ENCODE measurements at places on chromosomes 16 and 17.

DNA sequence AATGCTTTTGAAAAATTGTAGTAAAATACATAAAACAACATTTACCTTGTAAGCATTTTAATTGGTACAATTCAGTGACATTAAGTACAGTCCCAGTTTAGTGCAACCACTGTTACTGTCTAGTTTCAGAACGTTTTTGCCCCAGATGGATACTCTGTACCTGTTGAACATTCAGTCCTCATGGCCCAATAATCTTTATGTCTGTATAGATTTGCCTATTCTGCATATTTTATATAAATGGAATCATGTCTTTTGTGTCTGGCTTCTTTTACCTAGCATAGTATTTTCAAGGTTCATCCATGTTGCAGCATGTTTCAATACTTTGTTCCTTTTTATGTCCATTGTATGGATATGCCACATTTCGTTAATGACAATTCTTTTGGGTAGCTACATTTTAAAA, 37.2 kb downstream of the TENT4B start:
- DNase-seq: no peak

GRCh38 chr16:17246974-17247732, 223.6 kb downstream of the XYLT1 start:
- DNase-seq: no peak

- no peak for DNase-seq
These were observed 10.3 kb downstream of the NATD1 start for GRCh38 chr17:21242780-21243515.

GRCh38 chr17:17971431-17972125, 622 bp downstream of the TOM1L2 start:
- no peak for DNase-seq

- no peak for DNase-seq
These were observed 72.5 kb downstream of the RBFOX1 start for GRCh38 chr16:7405166-7405565.

DNA sequence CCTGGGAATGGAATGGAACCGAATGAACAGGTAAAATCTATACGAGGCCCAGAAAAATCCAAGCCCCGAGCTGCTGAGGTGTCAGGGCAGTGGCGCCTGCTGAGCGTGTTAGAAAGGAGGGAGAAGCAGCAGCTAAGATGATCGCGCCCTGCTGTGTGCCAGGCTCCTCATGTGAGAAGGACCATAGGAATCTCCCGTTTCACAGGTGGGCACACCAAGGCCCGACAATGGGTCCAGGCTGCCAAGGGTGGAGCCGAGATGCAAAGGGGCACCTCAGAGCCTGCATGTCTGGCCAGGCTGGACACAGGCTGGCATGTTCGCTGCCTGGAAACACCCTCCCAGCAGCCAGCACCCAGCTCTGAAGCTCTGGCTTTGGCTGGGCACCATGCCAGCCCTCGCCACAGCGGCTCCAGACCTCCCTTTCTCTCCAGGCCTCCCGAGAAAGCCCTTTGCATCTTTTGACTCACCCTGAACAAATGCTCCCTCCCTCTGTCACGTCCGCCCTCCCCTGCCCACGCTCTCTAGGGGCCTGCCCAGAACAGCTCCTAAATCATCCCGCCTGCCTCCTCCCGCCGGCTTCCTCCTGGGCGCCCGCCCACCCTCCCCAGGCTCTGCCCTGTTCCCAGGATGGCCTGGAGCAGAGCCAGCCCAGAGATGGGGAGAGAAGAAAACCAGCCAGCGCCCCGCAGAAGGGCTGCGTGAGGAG, 217.8 kb upstream of the GSE1 start:
- no peak for DNase-seq

DNA sequence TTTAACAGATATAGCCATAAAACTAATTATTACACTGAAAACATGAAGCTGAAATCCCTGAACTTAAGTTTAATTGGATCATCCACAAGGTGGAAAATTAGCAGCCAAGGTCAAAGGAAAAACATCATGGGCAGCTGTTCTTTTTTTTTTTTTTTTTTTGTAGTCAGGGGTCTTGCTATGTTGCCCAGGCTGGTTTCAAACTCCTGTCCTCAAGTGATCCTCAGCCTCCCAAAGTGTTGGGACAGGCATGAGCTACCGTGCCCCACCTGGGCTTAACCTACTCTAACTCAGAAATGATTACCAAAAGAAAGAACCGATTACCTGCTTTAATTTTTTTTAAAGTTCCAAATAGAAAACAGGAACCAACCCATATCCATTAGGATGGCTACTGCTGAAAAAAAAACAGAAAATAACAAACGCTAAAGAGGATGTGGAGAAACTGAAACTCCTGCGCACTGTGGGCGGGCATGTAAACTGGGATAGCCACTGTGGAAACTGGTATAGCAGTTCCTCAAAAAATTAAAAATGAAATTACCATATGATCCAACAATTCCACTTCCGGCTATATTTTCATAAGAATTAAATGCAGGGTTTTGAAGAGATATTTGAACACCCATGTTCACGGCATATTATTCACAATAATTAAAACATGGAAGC, 8.6 kb downstream of the CMC2 start:
- DNase-seq: no peak

DNA sequence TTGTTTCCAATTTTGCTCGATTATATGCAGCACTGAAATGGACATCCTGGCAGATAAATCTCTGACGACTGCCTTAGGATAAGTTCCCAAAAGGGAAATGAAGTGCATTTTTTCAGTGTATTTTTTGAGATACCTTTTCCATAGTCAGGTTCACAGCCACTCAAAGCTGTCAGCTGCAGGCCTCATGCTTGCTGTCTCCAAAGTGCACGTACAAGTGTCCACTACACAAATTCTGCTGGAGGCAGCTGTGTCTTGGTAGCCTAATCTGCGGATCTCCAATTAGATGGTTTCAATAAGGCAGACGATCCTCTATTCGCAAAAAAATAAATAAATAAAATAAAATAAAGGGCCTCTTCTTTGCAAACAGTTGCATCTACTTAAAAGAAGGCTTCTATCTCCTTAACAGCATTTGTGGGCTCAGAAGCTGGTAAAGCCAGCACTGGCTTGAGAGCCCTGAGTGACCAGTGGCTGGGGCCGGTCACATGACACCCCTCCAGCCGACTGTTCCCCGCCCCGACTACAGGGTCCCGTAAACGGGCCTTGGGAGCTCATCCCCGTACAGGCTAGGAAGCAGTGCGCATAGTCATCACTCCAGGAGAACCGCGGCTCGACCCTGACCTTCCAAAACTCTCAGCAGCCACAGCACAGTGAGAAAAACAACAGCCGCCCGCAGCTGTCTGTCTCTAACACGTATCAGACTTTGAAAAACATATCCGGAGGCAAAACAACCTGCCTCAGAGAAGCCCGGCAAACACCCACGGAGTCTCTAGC, 18.8 kb downstream of the RPH3AL start:
- no peak for DNase-seq
